ENCODE measurements at places on chromosomes 4 and X.

DNA sequence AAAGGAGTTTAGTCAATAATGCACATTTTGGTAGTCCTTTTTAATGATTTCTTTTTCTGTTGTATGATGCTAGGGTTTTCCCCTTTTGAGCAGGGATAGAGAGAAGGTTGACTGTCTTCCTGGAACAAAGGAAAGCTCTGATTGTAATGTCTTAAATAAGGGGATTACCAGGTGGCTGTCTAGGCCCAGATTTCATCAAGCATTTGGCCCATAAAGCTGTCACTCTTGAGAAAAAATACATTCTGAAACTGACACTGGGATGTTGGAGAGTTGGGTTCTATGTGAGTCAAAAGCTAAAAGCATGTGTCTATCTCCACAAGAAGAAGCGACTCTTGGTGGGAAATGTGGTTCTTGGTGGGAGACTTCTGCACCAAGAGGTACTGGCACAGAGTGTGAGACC, 26.4 kb downstream of the KIAA1210 start:
- H3K36me3 ChIP-seq, result no peaks in the 10 kb centered on the region
- no peaks in the 10 kb centered on the region for H3K4me1 ChIP-seq
- peaks cover 2% of the 10 kb centered on the region for H3K27me3 ChIP-seq
- no peak overlapping the region for H3K4me3 ChIP-seq

- DNase-seq, result no peak
- H3K27me3 ChIP-seq, result no peaks in the 10 kb centered on the region
- H3K27ac ChIP-seq, result no peak overlapping the region
These were observed 19.4 kb downstream of the GPM6B start for GRCh38 chrX:13797512-13797911.

DNA sequence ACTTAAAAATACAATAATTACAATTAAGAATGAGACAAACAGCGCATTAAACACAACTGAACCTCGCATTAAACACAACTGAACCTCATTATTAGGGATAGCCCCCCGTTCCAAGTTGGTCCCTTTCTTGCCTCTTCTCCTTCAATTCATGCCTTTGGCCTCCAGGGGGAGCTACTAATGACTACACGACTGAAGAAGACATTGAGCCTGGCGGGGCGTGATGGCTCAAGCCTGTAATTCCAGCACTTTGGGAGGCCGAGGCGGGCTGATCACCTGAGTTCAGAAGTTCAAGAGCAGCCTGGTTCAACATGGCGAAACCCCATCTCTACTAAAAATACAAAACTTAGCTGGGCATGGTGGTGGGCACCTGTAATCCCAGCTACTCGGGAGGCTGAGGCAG, 56.4 kb upstream of the NWD2 start:
- no peaks in the 10 kb centered on the region for H3K4me1 ChIP-seq
- no peaks in the 10 kb centered on the region for H3K27me3 ChIP-seq
- H3K36me3 ChIP-seq, result no peaks in the 10 kb centered on the region
- no peak for DNase-seq

DNA sequence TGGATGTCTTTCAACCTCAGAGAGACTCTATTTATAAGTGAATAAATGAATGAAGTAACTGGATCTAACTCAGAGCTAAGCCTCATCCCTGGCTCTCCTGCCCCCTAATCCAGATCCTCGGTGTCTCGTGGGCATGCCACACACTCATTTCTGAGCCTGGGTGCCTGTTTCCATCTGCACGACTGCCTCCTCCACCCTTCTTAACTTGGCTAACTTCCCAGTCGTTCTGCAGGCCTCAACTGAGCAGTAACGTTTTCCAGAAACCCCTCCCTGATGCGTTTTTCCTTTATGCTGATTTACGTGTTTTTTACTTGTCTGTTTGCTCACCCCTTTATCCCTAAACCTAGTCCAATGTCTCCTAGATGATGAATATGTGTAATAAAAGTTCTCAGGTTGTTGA, 186.9 kb upstream of the HS3ST1 start:
- no peak for DNase-seq
- no peaks in the 10 kb centered on the region for H3K36me3 ChIP-seq
- H3K27ac ChIP-seq, result no peak overlapping the region
- no peak overlapping the region for H3K4me3 ChIP-seq
- no peaks in the 10 kb centered on the region for H3K27me3 ChIP-seq

DNA sequence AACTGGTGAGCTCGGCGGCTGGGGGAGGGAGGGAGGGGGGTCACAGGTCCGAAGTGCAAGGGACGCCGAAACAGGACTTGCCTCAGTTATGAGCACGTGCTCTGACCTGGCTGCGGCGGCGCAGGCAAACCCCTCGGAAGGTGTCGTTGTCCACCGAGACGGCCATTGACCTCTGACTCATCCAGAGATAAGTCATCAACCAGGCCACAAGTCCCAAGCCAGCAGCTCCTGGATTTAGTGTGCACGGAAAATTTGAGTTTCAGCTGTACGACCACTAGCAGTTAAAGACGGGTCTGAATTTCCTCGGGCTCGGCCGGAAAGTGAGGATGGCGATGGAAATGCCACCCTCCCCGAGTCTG, 674 bp downstream of the SH3D19 start:
- no peak overlapping the region for H3K27ac ChIP-seq
- DNase-seq, result no peak
- no peak overlapping the region for H3K4me3 ChIP-seq
- no peaks in the 10 kb centered on the region for H3K36me3 ChIP-seq
- H3K27me3 ChIP-seq, result peaks cover 17% of the 10 kb centered on the region

DNA sequence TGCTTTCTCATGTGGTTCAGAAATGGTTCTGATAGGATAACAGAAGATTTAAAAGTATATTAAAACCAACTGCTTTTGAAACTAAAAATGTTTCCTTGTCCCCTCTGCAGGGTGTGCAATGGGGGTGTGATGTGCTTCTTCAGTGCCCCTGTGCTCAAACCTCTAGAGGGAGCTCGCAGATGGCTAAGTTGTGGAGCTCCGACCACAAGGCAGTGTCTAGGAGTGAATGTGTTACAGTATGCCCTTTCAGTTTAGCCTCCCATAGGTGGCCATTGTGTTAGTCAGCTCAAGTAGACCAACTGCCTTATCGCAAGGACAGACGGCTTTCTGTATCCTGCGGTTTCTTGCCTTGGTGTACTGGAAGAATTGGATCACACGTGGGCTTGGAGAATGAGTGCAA, 130.5 kb downstream of the TENT5D start:
- no peak overlapping the region for H3K4me3 ChIP-seq
- peak; percentile 1 for DNase-seq
- no peaks in the 10 kb centered on the region for H3K36me3 ChIP-seq
- no peaks in the 10 kb centered on the region for H3K4me1 ChIP-seq

DNA sequence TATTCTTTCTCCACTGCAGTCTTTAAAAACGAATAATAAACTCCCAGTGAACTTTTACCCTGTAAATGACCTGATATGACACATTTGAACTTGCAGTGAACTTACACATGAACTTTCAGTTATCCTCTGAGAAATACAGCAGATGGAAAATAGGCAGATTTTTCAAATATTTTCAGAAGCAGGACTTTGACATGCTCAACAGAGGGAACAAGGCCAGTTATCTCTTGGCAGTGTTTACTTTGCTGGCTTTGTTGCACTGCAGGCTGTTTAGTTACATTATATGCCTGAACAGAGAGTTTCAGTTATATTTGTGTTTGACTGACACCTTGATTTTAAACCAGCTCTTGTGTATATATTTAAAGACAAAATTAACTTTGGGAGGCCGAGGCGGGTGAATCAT, 47.6 kb upstream of the FGG start:
- H3K36me3 ChIP-seq, result no peaks in the 10 kb centered on the region
- no peak for DNase-seq
- H3K27ac ChIP-seq, result no peak overlapping the region

- no peaks in the 10 kb centered on the region for H3K36me3 ChIP-seq
- H3K27me3 ChIP-seq, result peaks cover 5% of the 10 kb centered on the region
- H3K27ac ChIP-seq, result no peak overlapping the region
- no peak for DNase-seq
These were observed 128.7 kb downstream of the MGST2 start for GRCh38 chr4:139794158-139794954.

DNA sequence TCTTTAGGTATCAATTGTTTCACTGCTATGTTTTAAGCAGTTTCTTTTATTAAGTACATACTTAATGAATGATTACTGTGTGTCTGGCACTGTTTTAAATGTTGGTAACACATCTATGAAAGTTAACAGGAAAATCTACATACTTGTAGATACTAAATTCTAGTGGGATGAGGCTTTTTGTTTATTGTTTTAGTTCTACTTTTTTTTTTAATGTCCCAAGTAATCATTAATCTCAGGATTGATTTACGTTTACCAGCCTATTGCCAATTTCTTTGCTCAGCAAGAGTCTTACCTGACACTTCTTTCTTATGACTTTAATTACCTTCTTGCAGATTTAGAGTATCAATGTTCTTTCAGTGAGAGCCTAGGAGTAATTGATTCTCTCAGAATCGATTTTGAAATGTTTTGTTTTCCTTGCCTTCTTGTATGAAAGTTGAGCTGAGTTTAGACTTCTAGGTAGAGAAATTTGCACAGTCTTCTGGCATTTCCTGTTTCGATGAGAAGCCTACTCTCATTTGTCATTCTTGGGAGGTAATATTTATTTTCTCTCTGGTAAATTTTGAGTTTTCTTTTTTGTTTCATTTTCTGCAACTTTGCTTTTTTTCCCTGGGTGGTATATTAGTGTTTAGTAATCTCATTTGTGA, 235.2 kb upstream of the ANKRD50 start:
- H3K27ac ChIP-seq, result no peak overlapping the region
- no peaks in the 10 kb centered on the region for H3K4me1 ChIP-seq
- no peaks in the 10 kb centered on the region for H3K27me3 ChIP-seq
- H3K4me3 ChIP-seq, result no peak overlapping the region
- H3K36me3 ChIP-seq, result no peaks in the 10 kb centered on the region

DNA sequence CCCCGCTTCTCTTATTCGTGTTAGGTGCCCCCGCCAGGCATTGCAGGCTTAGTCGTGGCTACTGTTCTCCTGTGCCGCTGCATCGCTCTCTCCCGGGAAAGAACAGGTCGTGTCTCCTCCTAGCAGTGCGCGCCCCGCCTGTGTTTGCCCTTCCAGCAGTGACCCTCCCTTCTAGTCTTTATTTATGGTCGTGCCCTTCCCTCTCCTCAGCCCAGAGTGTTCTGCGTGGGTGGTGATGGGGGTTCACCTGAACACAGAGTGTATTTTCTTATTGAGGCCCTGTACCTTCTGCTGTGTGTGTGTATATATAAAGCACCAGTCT, 15.2 kb downstream of the USP11 start:
- no peaks in the 10 kb centered on the region for H3K27me3 ChIP-seq
- peaks cover 8% of the 10 kb centered on the region for H3K36me3 ChIP-seq
- no peaks in the 10 kb centered on the region for H3K4me1 ChIP-seq
- no peak overlapping the region for H3K27ac ChIP-seq
